Type B pancreatic cell (in vitro differentiated cells): ENCODE measurements at places on chromosomes 6 and 20. TPM values are rescaled to one million over a fixed set of nuclear protein-coding genes. Genes with fewer than 3 reads are reported as not detected.

The FUCA2 gene
- total RNA-seq: 48.0 and 71.9 TPM in 2 replicates

The PDE7B gene
- total RNA-seq: 3.9 and 5.1 TPM in 2 replicates

The NHSL1 gene
- total RNA-seq: 29.7 and 63.9 TPM in 2 replicates

The PTK6 gene
- total RNA-seq: 0.12 and 0.21 TPM in 2 replicates

The MLN gene
- 0.65 and 4.6 TPM in 2 replicates for total RNA-seq

The FGD2 gene
- total RNA-seq: 0.10 TPM in 1 of 2 replicates, not detected in the other

The EYA2 gene
- total RNA-seq: 8.1 and 8.4 TPM in 2 replicates

The BPIFB1 gene
- total RNA-seq: 1.8 and 10.9 TPM in 2 replicates

The FOXS1 gene
- 0.22 TPM in 1 of 2 replicates, not detected in the other for total RNA-seq

The RBPJL gene
- total RNA-seq: not detected in 2 replicates

The SOX18 gene
- total RNA-seq: 0.72 and 1.2 TPM in 2 replicates

The KHDC1 gene
- 2.0 and 5.3 TPM in 2 replicates for total RNA-seq

The COL11A2 gene
- total RNA-seq: 1.3 and 11.9 TPM in 2 replicates

The CD109 gene
- total RNA-seq: 1.3 and 1.5 TPM in 2 replicates

The CAP2 gene
- 6.1 and 9.3 TPM in 2 replicates for total RNA-seq

The ZNF334 gene
- 12.6 and 19.7 TPM in 2 replicates for total RNA-seq

The DEFB132 gene
- not detected in 2 replicates for total RNA-seq

The MAP3K5 gene
- 4.7 and 9.9 TPM in 2 replicates for total RNA-seq

The PRSS16 gene
- 10.5 and 28.9 TPM in 2 replicates for total RNA-seq

The LY86 gene
- not detected in 2 replicates for total RNA-seq

The GRIK2 gene
- total RNA-seq: 4.7 and 4.8 TPM in 2 replicates

The TMEM244 gene
- total RNA-seq: not detected in 2 replicates
